Thoracic aorta (tissue), 2 donors: ENCODE measurements at places on chromosomes 7 and 10. TPM values are rescaled to one million over a fixed set of nuclear protein-coding genes. Genes with fewer than 3 reads are reported as not detected.

DNA sequence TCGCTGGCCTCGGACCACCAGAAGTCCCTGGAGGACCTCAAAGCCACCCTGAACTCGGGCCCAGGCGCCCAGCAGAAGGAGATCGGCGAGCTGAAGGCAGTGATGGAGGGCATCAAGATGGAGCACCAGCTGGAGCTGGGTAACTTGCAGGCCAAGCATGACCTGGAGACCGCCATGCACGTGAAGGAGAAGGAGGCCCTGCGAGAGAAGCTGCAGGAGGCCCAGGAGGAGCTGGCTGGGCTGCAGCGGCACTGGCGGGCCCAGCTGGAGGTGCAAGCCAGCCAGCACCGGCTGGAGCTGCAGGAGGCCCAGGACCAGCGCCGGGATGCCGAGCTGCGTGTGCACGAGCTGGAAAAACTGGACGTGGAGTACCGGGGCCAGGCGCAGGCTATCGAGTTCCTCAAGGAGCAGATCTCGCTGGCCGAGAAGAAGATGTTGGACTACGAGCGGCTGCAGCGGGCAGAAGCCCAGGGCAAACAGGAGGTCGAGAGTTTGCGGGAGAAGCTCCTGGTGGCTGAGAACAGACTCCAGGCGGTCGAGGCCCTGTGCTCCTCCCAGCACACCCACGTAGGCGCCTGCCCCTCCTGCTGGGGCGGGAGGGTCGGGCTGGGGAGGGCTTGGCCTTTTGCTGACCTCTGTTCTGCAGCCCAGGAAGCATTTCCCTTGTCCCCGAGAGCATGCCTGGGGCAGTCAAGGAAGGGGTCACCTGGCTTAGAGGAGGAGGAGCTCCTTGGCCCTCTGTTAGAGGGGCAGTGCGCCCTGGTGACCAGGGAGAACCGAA is 77.3 kb upstream of the GTF2IRD1 start:
- H3K36me3 ChIP-seq, result peaks cover 10% of the 10 kb centered on the region
- no peak for DNase-seq
- H3K4me3 ChIP-seq, result no peak overlapping the region
- no peak overlapping the region for H3K27ac ChIP-seq

- no peaks in the 10 kb centered on the region for H3K4me1 ChIP-seq
- no peak overlapping the region for H3K27ac ChIP-seq
- no peak for DNase-seq
- H3K27me3 ChIP-seq, result no peaks in the 10 kb centered on the region
Measured at GRCh38 chr7:100641860-100642533, 645 bp upstream of the TFR2 start.

EMX2 gene
- not detected for total RNA-seq

OR6V1 gene
- total RNA-seq, result not detected

- no peaks in the 10 kb centered on the region for H3K27me3 ChIP-seq
- no peak overlapping the region for H3K27ac ChIP-seq
- H3K4me1 ChIP-seq, result no peaks in the 10 kb centered on the region
- no peak overlapping the region for H3K4me3 ChIP-seq
- H3K36me3 ChIP-seq, result no peaks in the 10 kb centered on the region
- DNase-seq, result no peak
Measured at GRCh38 chr7:108836256-108836655, 266.6 kb downstream of the DNAJB9 start.
